ENCODE measurements at places on chromosomes 1 and 21.

- no peak for DNase-seq
These were observed 60.1 kb downstream of the PTP4A2 start for GRCh38 chr1:31878058-31878457.

- no peak for DNase-seq
These were observed 96.7 kb upstream of the IGSF21 start for GRCh38 chr1:18010945-18011344.

GRCh38 chr1:90175490-90176167 lies 180.7 kb downstream of the ZNF326 start:
- DNase-seq: no peak

GRCh38 chr1:184025242-184025675 lies 12.3 kb downstream of the COLGALT2 start:
- DNase-seq: no peak

DNA sequence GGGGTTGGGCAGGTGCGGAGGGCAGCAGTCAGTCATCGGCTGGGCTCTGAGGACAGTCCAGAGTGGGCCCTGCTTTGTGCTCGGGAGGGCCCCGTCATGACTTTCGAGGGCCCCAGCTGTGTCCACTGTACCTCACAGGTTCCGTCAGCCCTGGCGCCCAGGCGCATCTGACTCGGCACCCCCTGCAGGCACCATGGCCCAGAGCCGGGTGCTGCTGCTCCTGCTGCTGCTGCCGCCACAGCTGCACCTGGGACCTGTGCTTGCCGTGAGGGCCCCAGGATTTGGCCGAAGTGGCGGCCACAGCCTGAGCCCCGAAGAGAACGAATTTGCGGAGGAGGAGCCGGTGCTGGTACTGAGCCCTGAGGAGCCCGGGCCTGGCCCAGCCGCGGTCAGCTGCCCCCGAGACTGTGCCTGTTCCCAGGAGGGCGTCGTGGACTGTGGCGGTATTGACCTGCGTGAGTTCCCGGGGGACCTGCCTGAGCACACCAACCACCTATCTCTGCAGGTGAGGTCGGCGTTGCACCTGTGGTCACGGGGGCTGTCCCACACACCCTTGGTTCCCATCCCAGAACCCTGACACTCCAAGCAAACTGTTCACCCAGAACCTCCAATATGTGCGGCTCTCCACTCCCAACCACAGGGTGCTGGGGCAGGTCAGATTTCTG lies 7.8 kb downstream of the PODN start:
- DNase-seq: no peak

- DNase-seq: no peak
These were observed 27.5 kb upstream of the SLC44A3 start for GRCh38 chr1:94792473-94793295.

- peak; percentile 45 for DNase-seq
These were observed 3.8 kb downstream of the AGO1 start for GRCh38 chr1:35886577-35887431.

DNA sequence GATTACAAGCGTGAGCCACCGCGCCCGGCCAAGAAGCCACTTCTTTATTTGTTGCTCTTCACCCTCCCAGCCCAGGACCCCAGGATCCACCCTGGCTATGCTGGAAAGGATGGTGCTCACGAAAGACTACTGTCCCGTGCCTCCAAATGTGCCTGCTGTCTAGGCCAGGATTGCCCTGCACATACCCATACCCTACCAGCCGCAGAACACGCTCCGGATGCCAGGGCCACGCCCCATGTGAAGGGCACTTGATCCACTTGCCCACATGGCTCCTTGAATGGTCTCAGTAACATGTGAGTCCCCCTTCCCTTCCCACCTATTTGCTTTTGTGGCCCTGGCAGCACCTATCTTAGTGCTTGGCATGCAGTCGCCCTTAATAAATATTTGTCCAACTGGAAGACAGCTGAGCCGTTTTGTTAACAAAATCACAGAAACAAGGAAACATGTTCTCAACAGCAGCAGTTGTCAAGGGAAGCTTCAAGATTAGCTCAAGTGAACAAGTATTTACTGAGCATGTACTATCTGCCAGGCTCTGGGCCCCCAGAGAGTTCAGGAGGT lies 13.8 kb upstream of the UBXN10 start:
- DNase-seq: no peak

- no peak for DNase-seq
These were observed 63.1 kb downstream of the ZNF281 start for GRCh38 chr1:200346700-200347099.

DNA sequence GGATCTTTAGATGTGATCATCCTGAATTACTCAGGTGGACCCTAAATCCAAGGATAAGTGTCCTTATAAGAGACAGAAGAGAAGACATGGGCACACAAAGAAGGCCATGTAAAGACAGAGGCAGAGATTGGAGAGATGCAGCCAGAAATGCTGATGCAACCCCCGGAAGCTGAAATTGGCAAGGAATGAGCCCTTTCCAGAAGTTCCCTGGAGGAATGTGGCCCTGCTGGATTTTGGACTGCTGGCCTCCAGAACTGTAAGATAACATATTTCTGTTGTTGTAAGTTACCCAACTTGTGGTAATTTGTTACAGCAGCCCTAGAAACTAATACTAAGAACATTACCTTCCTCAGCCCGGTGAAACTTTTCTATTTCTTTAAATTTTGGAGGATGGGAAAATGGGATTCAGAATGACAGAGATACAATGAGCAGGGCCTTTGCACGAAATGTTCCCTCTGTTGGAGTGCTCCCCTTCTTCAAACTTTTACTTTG lies 11.2 kb upstream of the PLPP3 start:
- no peak for DNase-seq

GRCh38 chr1:24027838-24028468 lies 47.8 kb upstream of the SRSF10 start:
- DNase-seq: peak; percentile 32

GRCh38 chr21:15539376-15539775 lies 190.4 kb upstream of the USP25 start:
- DNase-seq: no peak

DNA sequence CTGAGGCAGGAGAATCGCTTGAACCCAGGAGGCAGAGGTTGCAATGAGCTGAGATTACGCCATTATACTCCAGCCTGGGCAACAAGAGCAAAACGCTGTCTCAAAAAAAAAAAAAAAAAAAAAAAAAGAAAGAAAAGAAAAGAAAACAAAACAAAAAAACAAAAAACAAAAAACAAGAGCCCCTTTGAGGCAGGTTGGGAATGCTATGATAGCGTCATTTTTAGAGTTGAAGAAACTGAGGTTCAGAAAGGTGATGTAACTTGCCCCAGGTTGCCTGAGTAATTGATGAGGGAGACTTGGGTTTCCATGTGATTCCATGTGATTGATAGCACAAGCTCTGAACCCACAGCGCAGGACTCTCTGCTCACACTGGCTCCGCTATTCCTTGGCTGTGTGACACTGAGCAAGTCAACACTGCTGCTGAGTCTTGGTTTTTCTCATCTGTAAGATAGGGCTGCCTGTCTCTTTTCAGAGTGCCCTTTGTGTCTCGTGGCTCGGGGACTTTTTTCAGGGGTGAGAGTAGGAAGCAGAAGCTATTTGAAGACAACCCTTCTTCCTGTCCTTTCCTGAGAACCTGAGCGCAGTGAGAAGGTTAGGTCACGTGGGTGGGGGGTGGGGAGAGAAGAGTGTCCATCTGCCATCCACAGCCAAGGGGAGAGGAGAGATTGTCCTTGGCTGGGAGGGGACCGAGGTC lies 2.5 kb downstream of the CNR2 start:
- no peak for DNase-seq

GRCh38 chr1:22055463-22055862 lies 3.0 kb downstream of the CDC42 start:
- DNase-seq: no peak

- peak; percentile 38 for DNase-seq
These were observed 32.5 kb downstream of the XKR8 start for GRCh38 chr1:27992276-27992675.

GRCh38 chr1:75310067-75310466 lies 175.9 kb downstream of the LHX8 start:
- no peak for DNase-seq

- DNase-seq: no peak
These were observed 539.1 kb upstream of the BRINP3 start for GRCh38 chr1:191016765-191017164.

DNA sequence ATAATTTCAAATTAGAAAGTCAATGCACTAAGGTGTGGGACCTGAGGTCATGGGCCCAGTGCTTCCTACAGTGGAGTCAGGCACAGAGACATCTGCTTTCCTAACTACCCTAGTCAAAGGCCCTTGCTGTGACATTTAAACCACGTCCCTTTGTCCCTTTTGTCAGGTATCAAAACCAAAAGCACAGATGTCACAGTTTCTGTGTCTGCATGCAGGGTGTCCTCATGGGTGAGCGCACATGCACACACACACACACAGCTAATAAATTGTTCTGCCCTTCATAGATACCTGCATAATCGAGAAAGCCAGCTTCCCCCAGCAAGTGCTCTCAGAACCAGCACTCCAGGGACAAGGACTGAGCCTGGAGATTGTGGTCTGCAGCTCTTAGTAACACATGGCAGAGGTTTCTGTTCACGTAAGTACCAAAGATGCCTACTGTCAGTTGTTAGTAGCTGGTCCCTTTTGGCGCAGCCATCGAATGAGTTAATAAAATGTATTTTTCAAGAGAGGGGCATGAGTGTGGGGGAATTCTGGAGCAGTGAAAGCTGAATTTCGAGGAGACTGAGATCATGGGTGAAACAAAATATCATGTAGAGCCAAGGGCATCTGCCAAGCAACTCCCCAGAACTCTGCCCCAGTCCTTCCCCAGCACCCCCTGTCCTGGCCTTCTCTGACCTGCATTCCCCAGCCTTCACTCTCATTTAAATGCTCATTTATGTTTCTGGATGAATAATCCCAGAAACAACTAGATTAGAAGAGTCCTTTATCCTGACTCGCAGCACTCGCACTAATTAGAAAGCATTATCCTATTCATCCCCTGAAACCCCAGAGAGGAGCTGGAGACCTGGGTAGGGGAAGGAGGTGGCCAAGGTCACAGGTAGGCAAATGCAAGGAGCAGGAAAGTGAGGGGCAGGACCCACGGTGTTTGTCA lies 25.5 kb downstream of the TNR start:
- no peak for DNase-seq

- peak; percentile 84 for DNase-seq
These were observed 5.5 kb upstream of the AGTRAP start for GRCh38 chr1:11730429-11730891.

- DNase-seq: no peak
These were observed 60.9 kb downstream of the SKI start for GRCh38 chr1:2288816-2289536.

- DNase-seq: no peak
These were observed 92.8 kb downstream of the PDE9A start for GRCh38 chr21:42746240-42746592.

DNA sequence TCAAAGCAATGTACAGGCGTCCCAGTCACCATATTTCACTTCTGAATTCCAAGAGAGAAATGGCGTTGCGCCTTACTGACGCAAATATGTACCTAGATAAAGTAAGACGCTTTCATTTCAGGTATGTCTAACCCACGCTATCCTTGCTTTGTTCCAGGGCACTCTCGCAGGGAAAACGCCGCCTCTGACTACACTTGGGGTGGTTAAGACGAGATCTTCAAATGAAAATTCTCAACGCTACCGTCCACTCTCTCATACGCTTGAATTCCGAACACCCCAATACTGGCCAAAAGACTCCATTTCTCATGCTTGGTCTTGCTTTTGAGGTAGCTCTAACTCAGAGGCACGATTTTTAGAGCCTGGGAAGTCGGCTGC lies 736 bp upstream of the ZMPSTE24 start:
- no peak for DNase-seq

GRCh38 chr21:37562920-37563640 lies 196.5 kb downstream of the DYRK1A start:
- DNase-seq: no peak

DNA sequence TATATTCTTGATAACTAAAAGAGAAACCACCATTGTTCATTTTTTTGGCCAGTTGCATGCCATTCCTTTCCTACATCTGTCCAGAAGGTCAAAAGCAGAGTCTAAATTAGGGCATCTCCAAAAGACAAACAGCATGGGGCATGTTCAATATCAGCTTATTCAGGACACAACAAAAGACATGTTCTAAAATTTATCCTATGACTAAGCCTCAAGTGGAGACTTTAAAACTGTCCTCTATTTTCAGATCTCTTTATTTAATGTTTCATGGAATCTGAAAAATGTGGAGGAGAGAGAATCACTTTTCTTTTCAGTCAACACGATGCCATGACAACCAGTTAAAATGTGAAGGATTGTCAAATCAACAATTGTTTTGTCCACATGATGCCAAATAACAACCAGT lies 303.4 kb upstream of the PRMT6 start:
- DNase-seq: no peak

GRCh38 chr1:229557200-229557850 lies 1.2 kb downstream of the ABCB10 start:
- DNase-seq: no peak

- DNase-seq: no peak
These were observed 34.3 kb upstream of the KCNA3 start for GRCh38 chr1:110708974-110709440.

GRCh38 chr1:200795156-200795555 lies 56.5 kb downstream of the CAMSAP2 start:
- DNase-seq: no peak

- no peak for DNase-seq
These were observed 918 bp upstream of the JTB start for GRCh38 chr1:153978274-153978909.

GRCh38 chr1:234660536-234661316 lies 50.7 kb upstream of the IRF2BP2 start:
- no peak for DNase-seq

DNA sequence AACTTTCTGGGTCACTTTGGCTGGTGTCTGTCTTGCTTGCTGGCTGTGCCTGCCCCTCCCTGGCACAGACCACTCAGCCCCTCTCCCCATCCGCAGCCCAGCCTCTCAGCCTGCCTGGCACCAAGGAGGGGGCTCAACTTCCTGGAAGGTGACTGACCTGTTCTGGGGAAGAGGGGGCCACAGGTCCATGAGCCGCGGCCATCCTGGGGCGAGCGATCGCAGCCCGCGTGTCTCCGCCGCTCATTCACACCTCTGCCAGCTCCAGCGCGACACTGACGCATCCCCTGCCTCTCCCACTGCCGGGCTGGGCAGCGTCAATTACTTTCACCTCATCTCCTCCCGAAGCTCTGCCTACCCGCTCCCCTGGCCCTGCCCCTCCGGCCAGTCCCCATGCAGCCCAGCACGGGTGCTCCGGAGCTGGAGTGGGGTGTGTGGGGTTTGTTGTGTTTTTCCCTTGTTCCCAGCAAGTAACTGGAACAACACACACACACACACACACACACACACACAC lies 14.3 kb downstream of the SLC6A9 start:
- DNase-seq: no peak

DNA sequence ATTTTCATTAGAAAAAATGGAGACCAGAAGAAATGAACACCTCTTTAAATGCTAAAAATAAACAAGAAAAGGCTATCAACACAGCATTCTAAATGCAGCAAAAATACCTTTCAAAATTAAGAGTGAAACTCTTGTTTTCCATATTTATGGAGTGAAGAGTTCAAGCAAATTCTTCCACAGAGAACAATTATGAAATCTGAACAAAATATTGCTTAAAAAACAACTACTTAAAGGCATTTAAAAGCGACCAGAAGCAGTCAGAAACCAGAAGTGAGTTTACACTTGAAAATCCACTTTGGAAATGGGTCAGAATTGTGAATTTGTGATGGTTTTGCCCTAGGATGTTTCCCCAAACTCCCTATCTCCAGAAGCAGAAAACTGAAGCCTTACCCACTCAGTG lies 60.9 kb upstream of the KCNH1 start:
- DNase-seq: no peak

- peak; percentile 12 for DNase-seq
These were observed 283.5 kb downstream of the C1orf94 start for GRCh38 chr1:34460193-34460592.

GRCh38 chr21:38955495-38955894 lies 149.8 kb downstream of the ETS2 start:
- DNase-seq: no peak

GRCh38 chr1:194865383-194865782 lies 1679.0 kb upstream of the B3GALT2 start:
- DNase-seq: no peak
